NCI-H2107 (cell line): ENCODE measurements at places on chromosomes 13 and 19.

DNA sequence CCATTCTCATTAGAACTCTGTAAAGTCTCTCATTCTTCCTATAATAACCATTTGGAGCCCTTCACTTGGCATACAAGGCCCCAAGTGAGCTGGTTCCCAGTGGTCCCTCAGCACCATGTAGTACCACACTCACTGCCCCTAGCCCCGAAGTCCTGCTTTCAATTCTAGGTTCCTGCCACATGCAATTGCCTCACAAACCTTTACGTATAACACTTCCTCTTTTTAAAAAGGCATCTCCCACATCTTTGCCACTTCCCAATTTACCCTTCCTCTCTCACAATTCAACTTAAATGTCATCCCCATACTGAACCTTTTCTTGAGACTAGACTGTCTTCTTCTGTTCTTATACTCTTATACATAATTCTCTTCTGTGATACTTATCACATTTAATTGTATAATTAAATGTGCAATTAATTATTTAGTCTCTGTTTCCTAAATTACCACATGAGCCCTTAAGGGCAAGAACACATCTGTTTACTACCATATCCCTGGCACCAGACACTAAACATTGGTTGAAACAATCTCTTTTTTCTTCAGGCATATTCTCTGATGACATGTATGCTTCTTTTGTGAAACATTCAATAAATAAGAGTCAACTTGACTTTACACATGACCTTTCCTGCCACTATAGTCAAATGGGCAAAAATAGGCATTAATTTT, 304.0 kb downstream of the SPRY2 start:
- DNase-seq: no peak

GRCh38 chr13:23790577-23791170, 98.5 kb downstream of the MIPEP start:
- no peak for DNase-seq

DNA sequence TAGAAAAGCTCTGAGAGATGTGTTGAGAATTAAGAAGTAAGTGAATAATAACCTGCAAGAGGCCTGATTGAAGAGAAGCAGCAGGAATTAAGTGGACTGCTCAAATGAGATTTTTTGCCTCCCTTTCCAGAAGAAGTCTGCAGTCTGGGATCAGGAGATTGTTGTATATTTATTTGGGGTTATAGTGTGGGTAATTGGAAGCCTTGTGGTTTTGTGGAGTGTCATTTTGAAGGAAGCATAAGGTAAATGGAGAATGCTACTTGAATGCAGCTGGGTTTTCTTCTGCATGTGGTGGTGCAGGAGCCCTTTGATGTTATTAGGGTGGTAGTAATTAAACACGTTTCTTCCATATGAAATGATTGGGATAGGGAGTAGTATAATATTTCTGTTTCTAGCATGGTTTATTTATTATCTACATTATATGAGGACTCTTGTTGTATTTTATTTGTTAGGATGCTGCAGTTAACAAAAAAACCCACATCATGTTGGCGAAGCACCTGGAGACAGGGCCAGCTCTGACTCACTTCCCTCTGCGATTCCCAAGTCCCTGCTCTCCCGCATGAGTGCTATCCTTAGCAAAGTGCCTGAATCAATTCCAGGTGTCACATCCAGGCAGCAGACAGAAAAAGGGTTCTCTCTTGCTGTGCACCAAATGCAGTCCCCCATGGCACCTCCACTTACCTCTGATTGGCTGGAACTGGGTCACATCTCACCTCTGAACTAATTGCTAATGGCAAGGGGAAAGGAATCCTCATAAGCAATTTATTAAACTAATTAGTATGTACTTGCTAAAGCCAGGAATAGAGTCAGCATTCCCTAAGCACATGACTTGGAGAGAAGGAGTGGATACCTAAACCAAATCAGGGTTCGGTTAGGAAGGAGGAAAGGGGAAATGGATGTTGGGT, 54.8 kb downstream of the DGKH start:
- no peak for DNase-seq

DNA sequence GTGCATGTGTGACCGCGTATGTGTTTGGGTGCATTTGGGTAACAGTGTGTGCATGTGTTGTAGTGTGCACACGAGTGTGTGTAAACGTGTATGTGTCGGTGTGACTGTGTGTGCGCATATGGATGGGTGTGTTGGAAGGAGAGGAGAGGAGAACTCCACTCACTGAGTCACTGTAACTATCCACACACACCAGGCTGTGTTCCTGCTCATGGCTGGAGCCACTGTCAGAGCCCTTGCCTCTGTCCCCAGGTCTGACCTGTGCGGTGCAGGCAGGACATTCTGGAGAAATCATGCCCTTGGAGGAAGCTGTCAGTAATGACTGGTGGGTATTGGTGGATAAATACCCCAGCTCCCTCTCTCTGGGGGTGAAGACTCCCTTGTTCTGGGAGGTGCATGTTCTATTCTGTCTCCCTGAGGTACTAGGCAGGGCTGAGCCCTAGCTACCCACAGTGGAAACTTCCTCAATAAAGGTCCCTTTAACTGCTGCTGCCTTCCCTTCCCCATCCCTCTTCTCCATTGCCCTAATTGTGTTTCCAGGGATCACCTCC, 48.4 kb downstream of the CYP4F22 start:
- no peak for DNase-seq

GRCh38 chr13:103803349-103803748, 737.1 kb upstream of the SLC10A2 start:
- DNase-seq: no peak

DNA sequence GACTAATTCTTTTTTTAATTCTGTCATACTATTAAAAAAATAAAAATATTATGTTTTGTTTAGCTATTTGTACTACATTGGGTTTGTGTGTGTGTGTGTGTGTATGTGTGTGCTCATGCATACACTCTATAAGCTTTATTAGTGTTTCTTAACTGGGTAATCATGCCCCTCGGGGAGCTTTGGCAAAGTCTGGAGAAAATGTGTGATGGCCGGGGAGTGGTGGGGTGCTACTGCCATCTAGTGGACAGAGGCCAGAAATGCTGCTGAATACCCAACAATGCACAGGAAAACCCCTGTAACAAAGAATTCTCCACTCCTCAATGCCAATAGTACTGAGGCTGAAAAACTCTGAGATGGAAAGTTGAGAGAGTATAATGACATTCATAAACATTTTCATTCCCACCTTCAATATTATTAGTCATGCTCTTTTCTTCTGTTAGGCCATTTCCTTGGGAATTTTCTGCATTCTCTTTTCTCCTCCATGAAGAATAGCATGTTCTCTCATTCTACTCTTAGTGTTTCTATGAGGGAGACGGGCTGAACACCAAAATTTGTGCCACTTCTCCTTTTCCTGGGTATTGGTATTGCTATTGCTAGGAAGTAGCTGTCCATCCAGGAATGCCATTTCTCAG, 157.3 kb downstream of the DNAJC3 start:
- no peak for DNase-seq

- DNase-seq: no peak
Measured at GRCh38 chr19:5941673-5942072, 27.6 kb downstream of the CAPS start.

- DNase-seq: no peak
Measured at GRCh38 chr19:14177496-14178074, 28.4 kb downstream of the ADGRL1 start.

DNA sequence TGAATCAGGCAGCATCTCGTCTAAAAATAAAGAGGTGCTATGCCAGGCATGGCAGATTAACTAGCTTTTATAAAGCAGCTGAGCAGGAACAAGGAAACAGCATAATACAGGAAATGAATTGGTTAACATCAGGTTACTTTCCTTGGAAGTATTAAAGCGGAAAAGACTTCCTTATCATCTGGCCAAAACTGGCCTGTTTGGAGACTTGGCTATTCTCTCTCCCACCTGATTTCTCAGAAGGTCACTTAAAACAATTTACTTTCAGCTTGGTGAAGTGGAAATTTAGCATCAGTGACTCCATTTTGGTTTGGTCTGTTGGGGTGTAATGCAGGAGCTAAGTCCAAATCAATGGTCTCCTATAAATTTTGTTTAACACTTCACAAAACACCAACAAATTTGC, 191.6 kb downstream of the NUFIP1 start:
- DNase-seq: no peak

- DNase-seq: no peak
Measured at GRCh38 chr19:5631567-5632240, 8.8 kb downstream of the SAFB start.

DNA sequence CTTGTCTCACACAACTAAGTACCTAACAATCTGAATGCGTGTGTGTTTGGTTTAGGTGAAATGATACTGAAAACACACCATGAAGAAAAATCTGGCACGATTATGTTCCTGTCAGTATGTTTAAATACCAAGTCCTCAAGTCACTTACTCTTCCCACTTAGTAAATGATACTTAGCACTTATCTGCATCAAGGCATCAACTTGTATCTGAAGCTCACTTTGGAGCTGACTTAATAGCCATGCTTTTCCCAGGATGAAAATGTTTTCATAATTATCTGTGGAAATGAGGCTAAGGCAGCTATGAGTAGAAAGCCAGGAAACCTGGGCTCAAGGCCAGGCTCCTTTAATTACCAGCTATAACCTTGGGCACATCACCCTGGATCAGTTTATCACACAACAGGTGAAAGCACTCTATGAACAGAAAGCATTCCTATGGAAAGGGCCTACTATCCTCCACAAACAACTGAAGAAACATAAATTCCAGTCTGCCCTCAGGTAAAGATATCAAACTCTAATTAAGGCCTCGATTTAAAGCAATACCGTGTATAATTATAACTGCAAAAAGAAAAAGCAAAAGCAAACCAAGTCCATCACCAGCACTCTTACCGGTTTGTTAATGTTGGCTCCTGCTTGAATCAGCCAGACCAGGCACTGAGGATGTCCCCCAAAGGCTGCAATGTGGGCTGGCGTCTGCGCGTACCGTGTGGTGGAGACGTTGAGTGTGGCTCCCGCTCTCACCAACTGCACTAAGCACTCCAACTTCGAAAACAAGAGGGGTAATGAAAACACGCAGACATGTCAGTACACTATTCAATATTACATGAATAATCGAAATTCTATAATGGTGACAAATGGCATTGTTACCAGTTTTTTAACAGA, 4.6 kb downstream of the ANKRD10 start:
- no peak for DNase-seq

DNA sequence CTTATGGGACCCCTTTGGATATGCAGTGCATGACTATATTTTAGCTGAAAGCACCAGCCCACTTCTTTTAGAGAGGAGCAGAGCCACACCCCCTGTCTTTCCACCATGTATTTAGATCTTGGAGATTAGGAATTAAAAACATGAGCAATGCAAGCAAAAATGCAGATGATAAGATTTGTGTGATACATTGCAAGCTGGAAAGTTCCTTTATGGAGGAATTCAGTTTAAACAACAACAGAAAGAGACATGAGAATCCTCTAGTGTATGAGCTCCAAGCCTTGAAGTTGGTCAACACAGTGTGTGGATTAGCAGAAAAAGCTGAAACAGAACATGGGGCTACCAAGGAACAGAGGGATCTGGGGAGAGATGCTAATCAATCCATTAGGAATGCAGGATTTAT, 529.8 kb upstream of the NBEA start:
- DNase-seq: no peak

DNA sequence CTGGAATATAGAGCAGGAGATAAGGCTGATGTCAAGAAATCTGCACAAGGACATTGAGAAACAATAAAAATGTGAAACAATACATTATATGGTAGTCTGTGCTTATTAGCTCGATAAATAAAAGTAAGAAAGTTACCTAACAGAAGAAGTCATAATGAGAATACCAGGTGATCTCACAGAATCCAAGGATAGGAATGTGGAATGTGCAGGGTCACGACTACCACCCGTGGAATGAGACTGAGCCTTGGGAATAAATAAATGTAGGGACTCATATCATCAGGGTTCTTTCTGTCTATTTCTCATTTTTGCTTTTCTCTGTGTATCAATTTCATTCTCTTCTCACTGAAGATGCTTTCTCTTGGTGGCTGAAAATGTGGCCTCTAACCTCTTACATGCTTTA, 26.0 kb upstream of the KBTBD7 start:
- DNase-seq: no peak
